T-cell (primary cell): ENCODE measurements at places on chromosomes 3 and 15.
A peak's percentile ranks its signal among the peaks of the same experiment; 100 is the strongest.

- no peak overlapping the region for H3K4me3 ChIP-seq
- H3K36me3 ChIP-seq: no peaks in the 10 kb centered on the region
- H3K27me3 ChIP-seq: no peaks in the 10 kb centered on the region
- DNase-seq: no peak
- no peaks in the 10 kb centered on the region for H3K4me1 ChIP-seq
Observed at GRCh38 chr15:93848076-93848475, 383.3 kb upstream of the MCTP2 start.

- no peak overlapping the region for H3K27ac ChIP-seq
- H3K36me3 ChIP-seq: no peaks in the 10 kb centered on the region
- H3K27me3 ChIP-seq: no peaks in the 10 kb centered on the region
- no peak for DNase-seq
Observed at GRCh38 chr3:171380711-171381425, 79.3 kb downstream of the TNIK start.

GRCh38 chr3:79285871-79286270, 481.9 kb downstream of the ROBO1 start:
- H3K36me3 ChIP-seq: no peaks in the 10 kb centered on the region
- no peaks in the 10 kb centered on the region for H3K27me3 ChIP-seq
- H3K4me1 ChIP-seq: no peaks in the 10 kb centered on the region
- no peak overlapping the region for H3K4me3 ChIP-seq

- no peak for DNase-seq
- H3K27me3 ChIP-seq: no peaks in the 10 kb centered on the region
- H3K27ac ChIP-seq: no peak overlapping the region
- peaks cover 16% of the 10 kb centered on the region for H3K4me1 ChIP-seq
Observed at GRCh38 chr3:155876037-155876436, 5.6 kb downstream of the GMPS start.

GRCh38 chr3:23877329-23877980, 39.3 kb downstream of the NKIRAS1 start:
- DNase-seq: no peak
- no peak overlapping the region for H3K4me3 ChIP-seq
- H3K27me3 ChIP-seq: no peaks in the 10 kb centered on the region
- H3K4me1 ChIP-seq: no peaks in the 10 kb centered on the region

DNA sequence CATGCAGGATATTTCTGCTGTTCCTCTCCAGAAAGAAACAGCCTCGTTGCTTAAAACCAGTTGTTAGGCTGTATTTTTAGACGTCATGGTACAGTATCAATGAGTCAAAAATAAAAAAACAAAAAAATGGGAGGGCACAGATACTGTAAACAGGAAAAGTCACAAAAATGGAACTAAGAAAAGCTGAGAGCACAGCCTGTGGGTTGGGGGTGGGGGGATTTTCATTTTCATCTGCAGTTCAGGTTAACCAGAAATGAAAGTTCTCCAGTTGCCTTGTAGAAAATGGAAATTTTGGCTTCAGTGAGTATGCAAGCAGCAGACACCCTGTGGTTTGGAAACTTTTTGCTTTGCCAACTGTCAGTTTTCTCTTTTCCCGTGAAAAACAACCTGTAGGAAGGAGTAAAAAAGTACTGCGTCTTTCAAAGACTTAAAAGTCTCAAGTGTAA, 59.0 kb downstream of the FRMD4B start:
- peak overlapping the region; percentile 17 for H3K4me3 ChIP-seq
- peak; percentile 13 for DNase-seq
- H3K27ac ChIP-seq: peak overlapping the region; percentile 31
- no peaks in the 10 kb centered on the region for H3K27me3 ChIP-seq
- H3K4me1 ChIP-seq: peaks cover 15% of the 10 kb centered on the region
- no peaks in the 10 kb centered on the region for H3K36me3 ChIP-seq

DNA sequence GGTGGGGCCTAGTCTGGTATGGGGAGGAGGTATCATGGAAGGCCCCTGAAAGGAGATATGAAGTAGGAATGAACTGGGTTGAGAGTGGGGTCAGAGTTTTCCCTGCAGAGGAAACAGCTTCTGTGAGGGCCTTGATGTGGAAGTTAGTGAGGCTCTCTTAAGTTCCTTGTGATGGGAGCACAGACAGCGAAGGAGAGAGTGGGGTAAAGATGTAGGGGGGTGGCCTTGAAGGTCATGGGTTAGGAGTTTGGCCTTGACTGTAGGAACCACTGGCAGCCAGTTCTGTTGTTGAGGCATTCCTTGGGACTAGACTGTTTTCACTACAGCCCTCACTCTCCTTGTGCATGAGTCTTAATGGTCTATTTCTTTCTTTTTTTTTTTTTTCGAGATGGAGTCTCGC, 77.8 kb upstream of the NMNAT3 start:
- no peak overlapping the region for H3K4me3 ChIP-seq
- peaks cover 6% of the 10 kb centered on the region for H3K27me3 ChIP-seq
- H3K27ac ChIP-seq: no peak overlapping the region
- H3K36me3 ChIP-seq: no peaks in the 10 kb centered on the region

- H3K36me3 ChIP-seq: no peaks in the 10 kb centered on the region
- no peak overlapping the region for H3K4me3 ChIP-seq
- H3K27ac ChIP-seq: no peak overlapping the region
- H3K27me3 ChIP-seq: no peaks in the 10 kb centered on the region
- no peak for DNase-seq
- no peaks in the 10 kb centered on the region for H3K4me1 ChIP-seq
Observed at GRCh38 chr15:46467041-46467440, 832.2 kb downstream of the SQOR start.

- DNase-seq: no peak
- no peaks in the 10 kb centered on the region for H3K4me1 ChIP-seq
- no peak overlapping the region for H3K4me3 ChIP-seq
- no peaks in the 10 kb centered on the region for H3K27me3 ChIP-seq
- H3K27ac ChIP-seq: no peak overlapping the region
Observed at GRCh38 chr3:77189684-77190083, 149.8 kb downstream of the ROBO2 start.

DNA sequence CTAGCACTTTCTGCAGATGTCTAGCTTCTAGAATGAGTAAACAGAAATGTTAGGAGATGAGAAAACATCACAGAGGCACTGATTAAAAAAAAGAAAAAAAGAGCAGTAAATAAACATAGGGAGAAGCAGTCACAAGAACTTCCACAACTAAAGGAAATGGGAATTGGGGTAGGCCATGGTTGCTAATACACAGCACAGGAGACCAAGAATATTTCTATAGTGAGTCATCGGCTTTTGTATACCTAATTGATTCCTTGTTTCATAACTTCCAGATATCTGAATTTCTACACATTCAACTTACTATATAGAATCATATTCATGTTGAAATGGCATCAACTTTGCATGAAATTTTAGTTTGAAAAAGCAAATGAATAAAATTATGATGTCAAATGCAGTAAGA, 47.3 kb upstream of the TCF12 start:
- H3K36me3 ChIP-seq: no peaks in the 10 kb centered on the region
- no peak for DNase-seq

DNA sequence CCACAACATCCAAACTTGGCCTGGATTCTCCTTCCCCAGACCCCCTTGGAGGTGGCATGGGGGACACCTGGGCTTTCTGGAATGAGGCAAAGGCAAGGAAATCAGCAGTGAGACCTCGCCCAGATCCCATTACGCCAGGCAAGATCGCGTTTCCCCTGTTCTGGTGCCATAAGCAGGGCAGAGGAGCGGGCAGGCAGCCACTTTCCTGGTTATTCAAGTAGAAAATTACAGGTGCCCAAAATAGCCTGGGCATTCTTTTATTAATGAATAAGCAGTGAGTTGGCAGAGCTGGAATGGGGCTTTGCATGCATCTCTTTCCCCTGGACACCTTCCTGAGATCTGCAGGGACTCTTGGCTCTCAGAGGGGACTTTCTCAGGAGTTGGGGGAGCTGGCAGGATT, 31.5 kb upstream of the FAM107A start:
- H3K4me1 ChIP-seq: no peaks in the 10 kb centered on the region
- no peak for DNase-seq
- no peak overlapping the region for H3K4me3 ChIP-seq

- DNase-seq: no peak
- H3K36me3 ChIP-seq: no peaks in the 10 kb centered on the region
- no peak overlapping the region for H3K4me3 ChIP-seq
- no peak overlapping the region for H3K27ac ChIP-seq
Observed at GRCh38 chr15:62625429-62626033, 417.0 kb upstream of the TPM1 start.

- H3K27ac ChIP-seq: no peak overlapping the region
- no peaks in the 10 kb centered on the region for H3K27me3 ChIP-seq
- DNase-seq: no peak
- peak overlapping the region; percentile 58 for H3K4me3 ChIP-seq
- H3K4me1 ChIP-seq: peaks cover 12% of the 10 kb centered on the region
Observed at GRCh38 chr3:128607710-128608048, 42.9 kb downstream of the RPN1 start.

DNA sequence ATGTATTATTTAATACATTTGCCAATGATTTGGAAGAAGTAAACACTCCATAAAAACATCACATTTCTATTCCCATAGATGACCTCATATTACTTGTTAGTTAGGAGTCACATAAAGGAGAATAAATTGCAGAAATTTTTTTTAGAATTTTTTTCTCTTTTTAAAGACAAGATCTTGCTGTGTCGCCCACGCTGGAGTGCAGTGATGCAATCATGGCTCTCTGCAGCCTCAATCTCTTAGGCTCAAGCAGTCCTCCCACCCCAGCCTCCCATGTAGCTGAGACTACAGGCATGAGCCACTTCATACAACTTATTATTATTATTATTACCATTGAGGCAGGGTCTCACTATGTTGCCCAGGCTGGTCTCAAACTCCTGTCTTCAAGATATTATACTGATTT, 12.3 kb upstream of the USP8 start:
- H3K36me3 ChIP-seq: no peaks in the 10 kb centered on the region
- no peak for DNase-seq
- H3K27ac ChIP-seq: no peak overlapping the region
- no peak overlapping the region for H3K4me3 ChIP-seq
- no peaks in the 10 kb centered on the region for H3K4me1 ChIP-seq
- no peaks in the 10 kb centered on the region for H3K27me3 ChIP-seq

GRCh38 chr3:119175872-119176756, 2.7 kb downstream of the UPK1B start:
- H3K36me3 ChIP-seq: no peaks in the 10 kb centered on the region
- no peaks in the 10 kb centered on the region for H3K4me1 ChIP-seq
- H3K27ac ChIP-seq: no peak overlapping the region
- H3K27me3 ChIP-seq: no peaks in the 10 kb centered on the region
- no peak for DNase-seq

DNA sequence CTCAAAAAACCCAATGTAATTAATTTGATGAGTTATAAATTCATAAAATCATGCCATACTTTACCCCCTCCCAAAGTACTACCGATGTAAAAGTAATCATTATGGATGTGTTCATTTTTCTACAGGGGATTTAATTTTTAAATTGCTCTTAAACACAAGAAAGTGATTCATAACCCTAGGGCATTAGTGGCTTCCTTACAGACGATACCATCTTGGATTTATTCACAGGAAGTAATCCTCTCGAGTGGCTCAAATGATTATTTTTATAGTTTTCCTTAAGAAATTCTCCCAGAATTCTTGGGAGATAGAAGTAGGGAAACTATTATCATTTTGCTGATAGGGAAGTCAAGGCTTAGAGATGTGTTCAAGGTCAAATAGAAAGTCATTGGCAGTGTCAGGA, 80.9 kb downstream of the PEX5L start:
- no peak for DNase-seq
- no peak overlapping the region for H3K4me3 ChIP-seq
- H3K27me3 ChIP-seq: no peaks in the 10 kb centered on the region
- H3K36me3 ChIP-seq: no peaks in the 10 kb centered on the region
